Stimulated activated CD4-positive, alpha-beta T cell treated with anti-CD3 and anti-CD28 coated beads, Interleukin-1b, Interleukin-23, amount 100 ng/mL, for 24 hours (primary cell): ENCODE measurements at places on chromosomes 16 and 17.

GRCh38 chr17:8728971-8729370, 15.7 kb downstream of the CCDC42 start:
- no peak for DNase-seq

DNA sequence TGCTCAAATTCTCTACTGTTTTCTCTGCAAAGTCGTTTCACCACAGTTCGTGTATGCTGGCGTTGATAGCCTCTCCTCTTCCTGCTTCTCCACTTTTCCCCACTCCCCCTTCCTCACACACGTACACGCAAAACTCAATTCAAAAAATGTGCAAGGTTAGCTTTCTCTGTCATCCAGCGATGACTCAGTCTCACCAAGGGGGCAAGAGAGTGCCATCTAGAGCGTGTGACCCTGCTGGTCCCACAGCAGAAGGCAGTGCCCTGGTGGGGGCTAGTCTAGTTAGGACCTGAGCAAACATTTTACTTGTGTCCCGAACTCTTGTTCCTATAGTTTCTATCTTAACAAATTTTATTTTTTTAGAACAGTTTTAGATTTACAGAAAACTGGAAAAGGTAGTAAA, 121.2 kb upstream of the CHMP6 start:
- no peak for DNase-seq

DNA sequence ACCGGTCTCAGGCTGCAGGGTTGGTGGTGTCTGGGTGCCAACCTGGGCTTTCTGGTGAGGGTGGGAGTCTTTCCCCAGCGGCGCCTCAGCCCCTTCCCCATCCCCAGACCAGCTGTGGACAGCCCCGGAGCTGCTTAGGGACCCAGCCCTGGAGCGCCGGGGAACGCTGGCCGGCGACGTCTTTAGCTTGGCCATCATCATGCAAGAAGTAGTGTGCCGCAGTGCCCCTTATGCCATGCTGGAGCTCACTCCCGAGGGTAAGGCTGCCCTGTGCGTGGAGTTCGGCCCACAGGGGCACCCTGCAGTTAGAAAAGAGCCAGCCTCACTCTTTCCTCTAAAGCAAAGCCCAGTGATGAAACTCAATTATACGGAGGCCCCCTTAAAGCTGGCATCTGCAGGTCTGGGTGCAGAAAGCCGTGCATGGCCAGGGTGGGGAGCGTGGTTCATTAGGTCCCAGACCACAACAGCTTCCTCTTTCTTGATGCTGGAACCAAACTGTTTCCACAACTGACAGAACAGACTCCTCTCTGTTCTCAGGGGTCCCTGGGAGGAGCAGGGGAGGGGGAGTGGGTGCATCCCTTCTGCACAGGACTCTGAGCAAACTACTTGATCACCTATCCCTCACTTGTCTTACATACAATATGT, 10.7 kb downstream of the GUCY2D start:
- no peak for DNase-seq

GRCh38 chr16:24980077-24980793, 34.9 kb downstream of the ARHGAP17 start:
- DNase-seq = no peak

- DNase-seq = no peak
Measured at GRCh38 chr17:55168958-55169687, 95.6 kb upstream of the HLF start.

DNA sequence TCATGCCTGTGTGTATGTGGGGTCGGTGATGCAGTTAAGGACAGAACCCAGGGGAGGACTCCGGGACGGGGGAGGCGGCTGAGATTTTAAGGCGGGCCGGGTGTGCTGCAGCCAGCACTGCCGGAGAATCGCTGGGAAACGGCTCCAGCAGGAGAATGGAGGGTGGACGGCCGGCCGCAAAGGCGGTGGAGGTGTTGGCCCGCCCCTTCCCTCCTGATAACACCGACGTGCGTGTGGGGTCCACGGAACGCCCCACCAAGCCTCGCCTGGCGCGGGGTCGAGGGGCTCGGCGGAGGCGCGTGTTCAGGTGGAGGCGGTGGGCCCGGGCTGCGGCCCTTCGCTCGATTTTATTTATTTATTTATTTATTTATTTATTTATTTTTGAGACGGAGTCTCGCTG, 633 bp downstream of the ZNF843 start:
- no peak for DNase-seq

DNA sequence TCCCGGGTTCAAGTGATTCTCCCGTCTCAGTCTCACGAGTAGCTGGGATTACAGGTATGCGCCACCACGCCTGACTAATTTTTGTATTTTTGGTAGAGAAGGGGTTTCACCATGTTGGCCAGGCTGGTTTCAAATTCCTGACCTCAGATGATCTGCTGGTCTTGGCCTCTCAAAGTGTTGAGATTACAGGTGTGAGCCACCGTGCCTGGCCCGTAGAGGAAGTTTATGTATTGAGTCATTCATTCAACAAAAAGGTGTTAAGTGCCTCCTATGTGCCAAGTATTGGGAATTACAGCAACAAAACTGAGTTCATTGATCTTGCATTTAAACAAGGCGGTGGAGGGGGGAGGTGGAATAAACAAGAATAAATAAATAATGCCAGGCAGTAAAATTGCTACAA, 10.2 kb upstream of the CNOT1 start:
- no peak for DNase-seq

DNA sequence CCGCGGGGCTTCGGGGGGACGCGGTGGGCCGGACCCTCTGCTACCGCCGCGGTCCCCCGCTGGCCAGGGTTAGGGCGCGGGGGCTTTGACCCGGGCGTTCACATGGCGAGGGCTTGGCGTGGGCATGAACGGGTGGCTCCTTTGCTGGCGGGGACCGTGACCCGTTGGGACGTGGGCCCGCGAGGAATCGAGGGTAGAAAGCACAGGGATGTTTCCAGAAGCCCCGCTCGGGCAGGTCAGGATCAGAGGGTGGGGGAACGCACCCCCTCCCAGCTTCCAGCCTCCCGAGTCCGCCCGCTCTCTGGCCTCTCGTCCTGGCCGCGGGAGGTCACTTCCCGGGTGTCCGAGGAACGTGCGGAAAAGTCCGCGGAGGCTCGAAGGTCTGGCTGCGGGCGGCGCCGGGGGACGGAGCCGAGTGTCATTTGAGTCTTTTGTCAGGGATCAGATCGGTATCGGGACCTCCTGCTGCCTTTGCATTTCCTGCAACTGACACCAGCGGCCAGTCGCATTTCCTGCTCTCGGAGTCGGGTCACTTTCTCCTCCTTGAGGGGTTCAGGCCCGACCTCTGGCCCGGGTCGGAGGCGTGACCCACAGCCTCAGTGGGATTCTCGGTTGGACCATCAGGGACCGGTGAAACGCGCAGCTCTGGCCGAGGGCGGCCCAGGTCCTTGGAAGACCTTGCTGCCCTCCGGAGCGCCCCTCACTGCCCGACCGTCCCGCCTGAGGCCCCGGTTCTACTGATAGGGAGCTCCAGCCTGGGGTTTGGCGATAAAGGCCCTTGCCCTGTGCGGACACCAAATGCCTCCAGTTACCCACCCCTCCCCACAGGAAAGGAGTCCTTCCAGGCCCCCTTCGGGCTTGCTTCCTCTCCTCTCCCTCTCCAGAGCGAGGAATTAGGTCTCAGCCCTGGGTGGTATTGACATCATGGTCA, 702 bp upstream of the WNT3 start:
- no peak for DNase-seq

DNA sequence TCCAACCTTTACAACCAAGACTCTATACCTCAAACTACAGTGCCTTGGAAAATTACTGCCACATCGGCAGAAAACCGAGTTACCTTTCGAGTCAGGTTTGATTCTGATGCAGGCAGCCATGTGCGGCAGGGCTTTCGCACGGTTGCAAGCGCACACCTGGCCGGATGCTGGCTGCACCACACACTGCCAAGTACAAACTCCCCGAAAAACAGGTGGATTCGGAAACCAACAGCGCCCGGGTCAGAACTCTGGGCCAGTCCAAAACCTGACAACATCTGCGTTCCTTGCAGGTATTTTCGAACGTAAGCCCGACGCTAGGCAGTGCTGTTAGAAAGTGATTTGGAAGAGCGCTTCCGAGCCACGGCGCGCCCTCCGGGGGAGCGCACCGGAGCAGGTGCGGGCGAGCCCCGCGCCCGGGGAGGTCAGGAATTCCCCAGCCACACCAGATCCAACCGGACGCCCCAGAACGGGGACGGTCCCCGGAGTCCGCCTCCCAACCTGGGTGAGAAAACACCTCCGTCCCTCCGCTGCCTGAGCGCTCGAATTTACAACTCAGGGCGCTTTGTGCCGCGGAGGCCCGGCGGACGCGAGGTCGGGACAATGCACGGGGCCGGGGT, 1.2 kb downstream of the USP7 start:
- no peak for DNase-seq

- DNase-seq = no peak
Measured at GRCh38 chr17:7820231-7820630, 13.8 kb upstream of the KDM6B start.

DNA sequence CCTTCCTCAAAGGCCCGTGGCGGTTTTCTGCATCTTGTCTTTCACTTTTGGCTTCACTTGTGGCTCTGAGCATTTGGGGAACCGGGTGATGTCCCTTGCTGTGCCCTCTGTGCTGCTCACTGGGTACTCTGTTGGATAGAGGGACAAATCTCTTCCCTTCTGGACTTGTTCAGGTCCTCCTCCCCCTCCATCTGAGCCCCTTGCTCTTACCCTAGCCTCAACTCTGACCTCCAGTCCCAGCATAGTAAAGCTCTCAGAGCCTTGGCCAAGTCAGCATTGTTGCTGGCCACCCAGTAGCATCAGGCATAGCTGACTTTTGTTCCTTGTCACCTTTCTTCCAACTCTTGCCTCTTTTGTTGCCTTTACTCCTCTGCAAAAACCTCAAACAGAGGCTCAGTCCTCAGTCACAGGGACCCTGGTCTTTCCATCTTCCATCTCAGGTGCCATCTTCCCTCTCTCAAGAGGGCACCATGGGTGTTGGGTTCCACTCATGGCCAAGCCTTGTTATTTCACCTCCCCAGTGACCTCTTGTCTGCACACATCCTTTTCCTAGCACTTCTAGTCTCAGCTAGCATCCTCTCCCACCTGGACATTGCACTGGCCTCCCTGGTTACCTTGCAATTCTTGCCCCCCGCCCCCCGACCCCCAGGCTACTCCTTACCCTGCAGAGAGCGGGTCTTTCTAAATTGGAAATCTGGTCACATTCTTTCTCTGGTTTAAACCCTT, 393 bp upstream of the PSMB10 start:
- DNase-seq = peak; percentile 66

GRCh38 chr17:6893382-6894205, 62.1 kb upstream of the TEKT1 start:
- DNase-seq = no peak

GRCh38 chr17:29215717-29216116, 30.9 kb upstream of the CRYBA1 start:
- no peak for DNase-seq

- no peak for DNase-seq
Measured at GRCh38 chr17:51435641-51436091, 175.3 kb downstream of the UTP18 start.

DNA sequence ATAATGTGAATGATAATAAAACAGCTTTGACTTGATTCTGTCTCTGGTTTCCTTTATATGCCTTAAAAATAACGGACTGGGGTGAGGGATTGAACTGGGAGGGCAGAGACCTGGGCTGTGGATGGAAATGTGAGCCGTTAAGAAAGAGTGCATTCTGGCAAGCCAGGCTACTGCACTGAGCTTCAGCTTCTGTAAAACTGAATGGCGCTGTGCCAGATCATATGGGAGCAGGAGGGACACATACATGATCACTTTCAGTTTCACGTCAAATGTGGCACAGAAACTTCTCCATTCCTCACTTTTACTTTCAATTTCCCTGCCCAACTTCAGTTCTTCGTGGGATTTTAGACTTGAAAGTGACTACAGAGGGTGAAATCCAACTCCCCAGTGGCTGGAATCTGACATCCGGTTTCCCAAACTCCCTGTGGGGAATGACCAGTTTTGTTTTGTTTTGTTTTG, 1.1 kb downstream of the MT2A start:
- DNase-seq = peak; percentile 70

- no peak for DNase-seq
Measured at GRCh38 chr16:86080131-86080875, 181.3 kb downstream of the IRF8 start.

- no peak for DNase-seq
Measured at GRCh38 chr16:53619235-53619634, 84.4 kb downstream of the RPGRIP1L start.

- no peak for DNase-seq
Measured at GRCh38 chr17:44115585-44116415, 7.6 kb downstream of the HDAC5 start.

GRCh38 chr16:84406006-84406963, 37.9 kb downstream of the ATP2C2 start:
- DNase-seq = no peak

GRCh38 chr16:78599271-78599670, 499.8 kb downstream of the WWOX start:
- no peak for DNase-seq

- DNase-seq = no peak
Measured at GRCh38 chr16:68995011-68995504, 110.4 kb upstream of the HAS3 start.

DNA sequence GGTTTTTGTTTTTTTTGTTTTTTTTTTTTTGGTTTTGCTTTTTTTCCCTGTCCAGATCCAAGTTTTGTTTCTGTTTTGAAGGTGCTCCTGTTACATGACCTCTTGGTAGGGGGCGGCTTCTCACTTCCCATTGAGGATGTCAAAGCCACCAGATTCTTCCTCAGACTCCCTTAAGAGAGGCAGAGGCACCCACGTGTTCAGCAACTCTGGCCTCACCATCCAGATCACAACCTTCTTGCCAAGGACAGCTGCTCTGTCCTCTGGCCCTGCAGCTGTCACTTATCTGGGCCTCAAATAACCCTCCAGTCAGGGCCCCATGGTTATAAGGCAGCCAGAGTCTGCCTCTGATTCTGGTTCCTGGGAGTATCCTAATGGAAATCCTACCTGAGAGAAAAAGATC, 208.5 kb downstream of the STX8 start:
- no peak for DNase-seq

GRCh38 chr16:85520853-85521521, 92.1 kb upstream of the GSE1 start:
- no peak for DNase-seq

GRCh38 chr17:36614933-36615332, 13.6 kb downstream of the MRM1 start:
- no peak for DNase-seq

GRCh38 chr16:11061629-11062270, 117.4 kb downstream of the CLEC16A start:
- DNase-seq = no peak

- no peak for DNase-seq
Measured at GRCh38 chr17:2030779-2031163, 818 bp downstream of the DPH1 start.

GRCh38 chr17:79106958-79107357, 32.3 kb downstream of the ENGASE start:
- no peak for DNase-seq
